ENCODE measurements at places on chromosomes 1 and 21. TPM values are rescaled to one million over a fixed set of nuclear protein-coding genes. Genes with fewer than 3 reads are reported as not detected.

OR2W3 gene
- total RNA-seq = 1.3 TPM

GRCh38 chr21:28136656-28137255, 855.9 kb downstream of the LTN1 start:
- DNase-seq = no peak

GRCh38 chr1:117612517-117613248, 6.8 kb downstream of the TENT5C start:
- DNase-seq = no peak

AKR1A1 gene
- 31.0 TPM for total RNA-seq

- DNase-seq = no peak
Measured at GRCh38 chr1:214861615-214862014, 220.9 kb upstream of the KCNK2 start.

DNA sequence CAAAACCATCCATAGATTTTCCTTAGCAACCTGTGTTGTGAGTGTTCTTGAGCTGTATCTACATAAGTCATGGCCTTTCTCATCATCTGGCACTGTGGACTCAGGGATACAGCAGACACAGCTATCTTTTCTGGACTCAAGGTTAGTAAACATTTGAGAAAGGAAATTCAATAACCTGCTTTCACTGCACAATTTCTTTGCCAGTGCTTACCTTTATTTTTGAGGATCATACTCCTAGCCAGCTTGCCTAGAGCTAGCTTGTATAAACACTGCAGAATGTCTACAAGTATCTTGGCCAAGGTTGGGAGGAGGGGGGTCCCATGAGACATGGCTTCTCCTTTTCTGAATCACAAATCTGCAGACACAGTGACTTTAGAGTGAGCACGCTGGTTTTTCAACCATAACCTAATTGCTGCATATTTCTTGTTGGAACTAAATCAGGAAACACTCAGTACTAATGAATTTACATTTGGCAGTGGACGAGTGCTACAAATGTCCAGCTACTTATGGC, 27.2 kb downstream of the ADAMTS5 start:
- DNase-seq = no peak

EPHA10 gene
- total RNA-seq = not detected

GJA8 gene
- not detected for total RNA-seq

GRCh38 chr1:164683235-164683634, 124.3 kb downstream of the PBX1 start:
- no peak for DNase-seq
